ENCODE measurements at places on chromosomes 7 and 10.

GRCh38 chr10:16519250-16519907, 2.3 kb downstream of the C1QL3 start:
- peak overlapping the region; percentile 54 for H3K4me3 ChIP-seq
- H3K27me3 ChIP-seq: peaks cover 59% of the 10 kb centered on the region

DNA sequence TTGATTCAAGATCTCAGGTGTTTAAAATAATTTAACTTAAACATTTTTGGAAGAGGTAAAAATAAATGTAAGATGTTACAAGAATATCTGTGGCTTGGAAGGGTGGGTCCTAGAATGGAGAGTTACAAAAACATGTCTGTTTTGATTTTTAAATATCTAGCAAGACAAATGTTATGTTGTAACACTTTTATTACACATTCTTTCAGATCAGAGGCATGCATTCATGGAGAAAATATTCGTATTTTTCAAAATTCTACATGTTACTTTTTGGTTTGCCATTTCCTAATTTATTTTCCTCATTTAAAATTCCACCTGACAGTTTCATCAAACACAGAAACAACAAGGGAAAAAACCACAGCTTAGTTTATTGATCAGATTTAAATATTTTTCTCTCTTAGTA, 10.0 kb downstream of the WBP1L start:
- no peak overlapping the region for H3K27ac ChIP-seq
- H3K27me3 ChIP-seq: no peaks in the 10 kb centered on the region
- H3K4me1 ChIP-seq: no peaks in the 10 kb centered on the region

- no peaks in the 10 kb centered on the region for H3K4me1 ChIP-seq
- no peak overlapping the region for H3K4me3 ChIP-seq
- no peaks in the 10 kb centered on the region for H3K36me3 ChIP-seq
- peak; percentile 92 for DNase-seq
- H3K27me3 ChIP-seq: peaks cover 23% of the 10 kb centered on the region
These were observed 70.4 kb upstream of the APBB1IP start for GRCh38 chr10:26367771-26368170.

DNA sequence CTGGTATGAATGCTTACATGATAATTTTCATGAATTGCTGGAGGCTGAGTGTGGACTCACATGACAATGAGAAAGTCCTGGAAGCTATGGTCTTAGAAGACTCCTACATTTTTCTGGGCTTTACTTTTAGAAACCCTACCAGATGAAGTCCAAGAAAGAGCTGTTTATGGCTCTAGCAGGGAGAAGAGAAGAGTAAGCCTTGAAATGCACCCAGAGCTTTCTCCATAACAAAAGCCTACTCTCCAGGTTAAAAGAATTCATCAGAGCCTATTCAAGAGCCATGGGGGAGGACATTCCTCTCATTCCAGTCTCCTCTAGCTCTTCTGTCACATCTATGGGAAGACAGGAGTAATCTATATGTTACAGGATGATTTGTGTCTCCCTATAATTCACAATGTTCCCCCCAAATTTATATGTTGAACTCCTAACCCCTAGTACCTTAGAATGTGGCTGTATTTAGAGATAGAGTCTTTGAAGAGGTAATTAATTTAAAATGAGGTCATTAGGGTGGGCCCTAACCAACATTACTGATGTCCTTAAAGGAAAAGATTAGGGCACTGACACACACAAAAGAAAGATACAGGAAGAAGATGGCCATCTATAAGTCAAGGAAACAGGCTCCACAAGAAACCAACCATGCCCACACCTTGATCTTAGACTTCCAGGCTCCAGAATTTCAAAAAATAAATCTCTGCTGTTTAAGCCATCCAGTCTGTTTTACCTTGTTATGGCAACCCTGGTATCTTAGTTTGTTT, 193.8 kb upstream of the PTER start:
- no peaks in the 10 kb centered on the region for H3K4me1 ChIP-seq
- H3K4me3 ChIP-seq: no peak overlapping the region
- no peaks in the 10 kb centered on the region for H3K36me3 ChIP-seq
- no peaks in the 10 kb centered on the region for H3K27me3 ChIP-seq

GRCh38 chr7:22219739-22220493, 137.0 kb downstream of the RAPGEF5 start:
- DNase-seq: no peak
- H3K4me3 ChIP-seq: no peak overlapping the region
- no peaks in the 10 kb centered on the region for H3K27me3 ChIP-seq
- H3K36me3 ChIP-seq: peaks cover 13% of the 10 kb centered on the region
